ENCODE measurements at places on chromosomes 4 and X. TPM values are rescaled to one million over a fixed set of nuclear protein-coding genes. Genes with fewer than 3 reads are reported as not detected.

DNA sequence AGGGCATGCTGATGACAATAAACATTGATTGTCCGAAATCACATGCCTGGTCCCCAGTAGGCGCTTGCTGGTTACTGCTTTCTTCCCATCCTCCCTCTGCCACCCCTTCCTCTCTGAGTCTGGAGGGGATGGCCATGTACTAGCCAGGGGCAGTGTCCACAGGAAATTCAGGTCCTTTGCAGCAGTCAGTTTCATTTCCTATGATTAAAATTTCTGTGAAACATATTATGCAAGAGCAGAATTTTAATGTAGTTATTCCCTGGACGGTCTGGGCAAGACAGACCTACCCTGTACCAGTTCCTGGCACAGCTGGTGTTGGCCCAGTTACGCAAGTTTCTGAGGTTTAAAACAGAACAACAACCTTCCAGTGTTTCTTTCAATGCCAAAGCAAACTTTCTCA, 28.2 kb upstream of the TLR2 start:
- DNase-seq: no peak
- no peak overlapping the region for H3K27ac ChIP-seq
- H3K27me3 ChIP-seq: no peaks in the 10 kb centered on the region
- no peak overlapping the region for H3K4me3 ChIP-seq

GRCh38 chrX:103274284-103274683, 2.3 kb downstream of the TCEAL5 start:
- no peak overlapping the region for H3K27ac ChIP-seq
- no peak for DNase-seq
- peaks cover 2% of the 10 kb centered on the region for H3K4me1 ChIP-seq
- H3K4me3 ChIP-seq: no peak overlapping the region

GRCh38 chr4:6749340-6750171, 33.0 kb upstream of the KIAA0232 start:
- H3K4me1 ChIP-seq: peaks cover 9% of the 10 kb centered on the region
- no peak overlapping the region for H3K4me3 ChIP-seq
- no peak for DNase-seq
- H3K27ac ChIP-seq: no peak overlapping the region

DNA sequence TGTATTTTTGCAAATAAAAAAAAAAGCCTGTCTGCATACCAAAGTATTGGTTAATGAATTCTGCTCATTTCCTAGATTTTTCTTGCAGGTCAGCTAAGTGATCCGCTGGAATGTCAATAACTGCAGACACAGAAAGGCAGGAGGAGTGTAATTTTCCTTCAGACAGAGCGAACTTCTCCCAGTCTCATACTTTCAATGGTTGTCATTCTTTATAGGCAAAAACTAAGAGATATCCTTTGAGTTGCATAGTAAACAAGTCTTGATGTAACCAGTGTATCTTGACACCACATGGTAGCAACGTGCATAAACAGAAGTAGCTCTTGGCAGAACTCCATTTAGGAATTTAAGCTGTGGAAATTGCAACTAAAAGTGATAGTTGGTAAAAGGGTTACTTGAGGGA, 8.2 kb downstream of the CAPN6 start:
- no peaks in the 10 kb centered on the region for H3K27me3 ChIP-seq
- H3K27ac ChIP-seq: no peak overlapping the region
- H3K36me3 ChIP-seq: no peaks in the 10 kb centered on the region
- no peak overlapping the region for H3K4me3 ChIP-seq
- DNase-seq: no peak
- no peaks in the 10 kb centered on the region for H3K4me1 ChIP-seq

GRCh38 chrX:40043895-40044294, 53.9 kb downstream of the BCOR start:
- no peak overlapping the region for H3K4me3 ChIP-seq
- no peaks in the 10 kb centered on the region for H3K27me3 ChIP-seq
- peaks cover 11% of the 10 kb centered on the region for H3K4me1 ChIP-seq
- H3K27ac ChIP-seq: no peak overlapping the region

DNA sequence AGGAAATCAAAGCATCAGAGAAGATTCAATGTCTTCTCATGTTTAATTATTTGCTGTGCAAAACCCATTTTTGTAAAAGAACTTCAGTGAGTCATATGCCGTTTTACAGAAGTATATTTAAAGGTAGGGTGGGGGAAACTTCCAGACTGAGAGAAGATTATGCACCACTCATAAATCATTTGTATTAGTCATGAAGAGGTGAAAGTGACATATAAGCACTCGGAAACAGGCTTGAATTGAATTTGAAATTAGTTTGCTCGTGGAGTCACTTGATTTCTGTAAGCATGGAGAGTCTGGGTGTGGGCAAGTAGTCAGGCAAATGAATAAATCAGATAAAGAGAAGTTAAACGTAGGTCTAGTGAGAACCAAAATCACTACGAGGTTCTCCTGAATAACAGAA, 335.1 kb downstream of the ANK2 start:
- peaks cover 8% of the 10 kb centered on the region for H3K27me3 ChIP-seq
- no peak for DNase-seq
- peaks cover 1% of the 10 kb centered on the region for H3K36me3 ChIP-seq
- peaks cover 14% of the 10 kb centered on the region for H3K4me1 ChIP-seq

DNA sequence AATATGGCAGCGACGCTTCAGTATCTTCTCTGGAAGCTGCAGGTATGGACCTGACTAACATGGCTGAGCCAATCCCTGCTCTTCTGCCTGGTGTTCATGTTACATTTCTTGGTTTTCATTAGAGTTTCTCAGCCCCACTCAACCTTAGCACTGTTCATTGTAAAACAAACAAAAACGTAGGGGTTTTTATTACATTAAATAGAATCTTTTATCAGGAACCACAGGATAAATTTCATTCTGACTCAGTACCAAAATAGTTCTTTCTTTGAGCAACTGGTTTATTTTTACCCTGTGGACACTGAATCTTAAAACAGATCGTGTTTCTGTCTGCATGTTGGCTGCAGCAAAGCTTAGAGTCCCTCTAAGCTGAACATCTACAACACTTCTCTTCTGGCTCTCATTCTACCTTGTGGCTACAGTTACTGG, 27.1 kb downstream of the FHIP1A start:
- H3K4me3 ChIP-seq: no peak overlapping the region
- no peak overlapping the region for H3K27ac ChIP-seq
- no peaks in the 10 kb centered on the region for H3K27me3 ChIP-seq
- H3K4me1 ChIP-seq: no peaks in the 10 kb centered on the region

GRCh38 chr4:145183023-145183422, 2.6 kb upstream of the OTUD4 start:
- H3K4me3 ChIP-seq: no peak overlapping the region
- DNase-seq: no peak
- peaks cover 9% of the 10 kb centered on the region for H3K4me1 ChIP-seq
- peaks cover 13% of the 10 kb centered on the region for H3K36me3 ChIP-seq
- no peaks in the 10 kb centered on the region for H3K27me3 ChIP-seq

Gene MAPK10
- 0.29 TPM for total RNA-seq

Gene UGT2B17
- not detected for total RNA-seq

Gene GAGE12E
- not detected for total RNA-seq

All from activated naive CD8-positive, alpha-beta T cell treated with anti-CD3 and anti-CD28 coated beads for 36 hours (primary cell).